HCEC 1CT (cell line): ENCODE measurements at places on chromosomes 2 and 18.
A peak's percentile ranks its signal among the peaks of the same experiment; 100 is the strongest.

DNA sequence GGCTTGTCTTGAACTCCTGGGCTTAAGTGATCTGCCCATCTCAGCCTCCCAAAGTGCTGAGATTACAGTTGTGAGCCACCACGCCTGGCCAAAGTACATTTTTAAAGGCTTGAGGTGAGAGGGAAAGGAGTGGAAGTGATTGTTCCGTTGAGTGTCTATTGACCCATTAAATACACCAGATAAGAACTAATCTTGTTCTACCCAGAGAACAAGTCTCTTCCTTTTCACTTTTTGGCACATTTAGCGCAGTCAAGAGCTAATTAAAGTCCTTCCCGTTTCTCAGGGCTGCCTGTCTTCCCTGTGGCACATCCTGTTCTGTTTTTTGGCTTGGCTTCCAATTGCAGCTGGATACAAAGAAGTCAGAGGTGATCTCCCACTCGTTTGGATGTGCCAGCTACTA lies 172.3 kb downstream of the ALPK2 start:
- DNase-seq, result no peak

GRCh38 chr2:28835781-28836180 lies 25.1 kb downstream of the SPDYA start:
- DNase-seq, result no peak

- no peak for DNase-seq
These were observed 47.4 kb upstream of the ITGB6 start for GRCh38 chr2:160247296-160248035.

DNA sequence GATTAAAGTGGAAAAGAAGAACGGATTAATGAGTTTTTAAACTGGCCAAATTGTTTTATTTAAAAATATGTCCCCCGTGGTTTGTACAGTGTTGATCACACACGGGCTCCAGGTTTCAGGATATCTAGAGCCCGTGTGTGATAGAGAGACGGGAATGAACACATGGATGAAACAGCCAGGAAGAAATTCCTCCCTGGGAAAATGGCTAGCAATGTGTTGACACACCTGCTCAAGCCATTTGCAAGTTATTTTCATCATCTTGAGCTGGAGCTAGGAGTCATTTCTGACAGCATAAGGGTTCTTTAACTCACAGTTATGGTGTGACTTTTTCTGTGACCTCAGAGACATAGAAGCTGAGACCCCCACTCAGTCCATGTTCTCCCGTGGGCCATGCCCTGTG lies 81.6 kb downstream of the LRRFIP1 start:
- DNase-seq, result no peak

GRCh38 chr18:42752916-42753315 lies 362.6 kb downstream of the RIT2 start:
- DNase-seq, result no peak

GRCh38 chr2:212811036-212811805 lies 272.6 kb upstream of the ERBB4 start:
- peak; percentile 25 for DNase-seq

DNA sequence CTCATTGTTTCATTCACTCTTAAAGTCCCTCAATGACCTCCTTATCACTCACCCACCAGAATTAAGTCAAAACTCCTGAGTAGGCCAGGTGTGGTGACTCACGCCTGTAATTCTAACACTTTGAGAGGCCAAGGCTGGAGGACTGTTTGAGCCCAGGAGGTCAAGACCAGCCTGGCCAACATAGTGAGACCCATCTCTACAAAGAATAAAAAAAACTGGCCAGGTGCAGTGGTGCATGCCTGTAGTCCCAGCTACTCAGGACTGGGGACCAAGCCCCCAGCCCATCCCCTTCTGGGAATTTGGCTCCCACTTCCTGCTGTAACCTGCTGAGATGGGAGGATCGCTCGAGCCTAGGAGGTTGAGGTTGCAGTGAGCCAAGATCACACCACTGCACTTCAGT lies 28.9 kb downstream of the TMEM247 start:
- no peak for DNase-seq

GRCh38 chr18:45328811-45329210 lies 286.5 kb upstream of the SLC14A2 start:
- DNase-seq, result no peak

DNA sequence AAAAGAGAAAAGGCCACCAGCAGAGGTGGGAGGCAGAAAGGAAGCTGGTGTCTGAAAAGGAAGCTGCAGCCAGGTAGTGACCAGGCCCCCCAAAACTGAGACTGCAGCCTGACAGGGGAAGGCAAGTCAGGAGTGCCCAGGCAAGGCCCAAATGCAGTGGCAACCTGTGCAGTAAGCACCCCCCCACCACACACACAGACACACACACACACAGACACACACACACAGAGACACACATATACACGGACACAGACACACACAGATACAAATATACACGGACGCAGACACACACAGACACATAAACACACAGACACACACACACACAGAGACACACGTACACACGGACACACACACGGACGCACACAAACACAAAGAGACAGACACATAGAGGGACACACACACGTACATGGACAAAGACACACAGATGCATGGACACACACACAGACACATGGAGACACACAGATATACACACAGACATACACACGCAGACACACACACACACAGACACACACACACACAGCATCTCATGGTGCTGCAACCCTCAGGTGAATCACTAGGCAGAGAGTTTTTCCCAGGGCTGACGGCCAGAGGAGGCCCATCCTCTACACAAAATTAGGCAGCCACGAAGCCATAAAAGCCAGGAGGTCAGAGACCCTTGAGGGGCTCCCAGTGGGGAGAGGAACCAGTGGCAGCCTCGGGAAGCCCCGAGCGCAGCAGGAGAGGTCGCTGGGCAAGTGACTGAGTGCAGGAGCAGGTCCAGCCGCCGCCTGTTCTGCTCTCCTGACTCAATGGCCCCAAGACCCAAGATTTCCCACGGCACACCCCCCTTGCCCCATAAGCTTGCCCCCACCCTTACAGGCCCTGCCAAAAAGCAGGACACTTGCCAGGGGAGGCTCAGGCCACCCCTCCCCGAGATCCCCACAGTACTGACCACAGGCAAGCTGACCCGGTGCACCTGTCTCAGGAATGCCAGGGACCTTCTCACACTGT lies 6.3 kb downstream of the SDC1 start:
- DNase-seq, result no peak

GRCh38 chr2:71004857-71005256 lies 10.2 kb upstream of the TEX261 start:
- no peak for DNase-seq

- no peak for DNase-seq
These were observed 766 bp downstream of the CCDC85A start for GRCh38 chr2:56184500-56185011.

DNA sequence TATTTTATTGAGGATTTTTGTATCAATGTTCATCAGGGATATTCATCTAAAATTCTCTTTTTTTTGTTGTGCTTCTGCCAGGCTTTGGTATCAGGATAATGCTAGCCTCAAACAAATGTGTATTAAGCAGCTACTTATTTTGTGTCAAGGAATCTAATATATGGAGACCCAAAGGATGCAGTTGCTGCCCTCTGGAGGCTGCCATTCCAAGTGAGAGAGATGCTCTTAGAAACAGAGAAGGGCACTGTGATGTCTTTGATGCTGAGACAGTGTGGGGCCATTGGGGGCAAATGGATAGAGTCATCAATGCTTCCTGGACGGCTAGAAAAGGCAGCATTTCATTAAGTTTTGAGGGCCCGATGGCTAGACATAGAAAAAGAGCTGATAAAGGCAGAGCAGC lies 292.6 kb downstream of the SETBP1 start:
- DNase-seq, result no peak

DNA sequence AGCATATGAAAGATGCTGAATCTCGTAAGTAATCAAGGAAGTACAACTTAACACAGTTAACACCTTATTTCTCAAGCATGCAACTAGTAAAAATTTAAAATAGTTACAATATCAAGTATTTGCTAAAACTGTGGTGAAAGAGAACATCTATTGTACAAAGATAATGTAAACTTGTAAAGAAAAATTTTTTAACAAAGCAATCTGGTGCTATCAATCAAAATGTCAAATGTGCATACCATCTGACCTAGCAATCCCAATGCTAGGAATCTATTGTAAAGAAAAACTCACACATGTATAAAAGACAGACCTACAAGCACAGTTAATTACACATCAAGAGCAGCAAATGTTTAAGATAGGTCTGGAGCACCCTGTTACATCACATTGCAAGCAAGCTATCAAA lies 90.1 kb downstream of the SLC66A3 start:
- DNase-seq, result no peak

DNA sequence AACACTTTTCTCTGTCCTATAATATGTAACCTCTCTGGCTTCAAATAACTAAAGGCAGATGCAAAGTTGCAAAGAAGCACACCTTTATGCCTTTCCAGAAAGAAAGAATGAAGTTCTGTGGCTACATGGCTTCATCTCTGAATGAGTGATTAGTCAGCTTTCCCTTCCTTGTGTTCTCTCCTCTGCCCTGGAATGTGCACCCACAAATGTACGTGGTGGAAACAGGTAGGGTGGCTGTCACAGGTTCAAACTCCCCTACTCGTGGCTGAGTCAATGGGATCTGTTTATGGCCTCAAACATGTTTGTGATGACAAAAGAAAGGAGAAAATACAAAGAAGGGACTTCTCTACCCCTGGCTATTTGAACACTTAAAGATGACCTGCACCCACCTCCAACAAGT lies 55.5 kb upstream of the ACVR2A start:
- DNase-seq, result no peak

DNA sequence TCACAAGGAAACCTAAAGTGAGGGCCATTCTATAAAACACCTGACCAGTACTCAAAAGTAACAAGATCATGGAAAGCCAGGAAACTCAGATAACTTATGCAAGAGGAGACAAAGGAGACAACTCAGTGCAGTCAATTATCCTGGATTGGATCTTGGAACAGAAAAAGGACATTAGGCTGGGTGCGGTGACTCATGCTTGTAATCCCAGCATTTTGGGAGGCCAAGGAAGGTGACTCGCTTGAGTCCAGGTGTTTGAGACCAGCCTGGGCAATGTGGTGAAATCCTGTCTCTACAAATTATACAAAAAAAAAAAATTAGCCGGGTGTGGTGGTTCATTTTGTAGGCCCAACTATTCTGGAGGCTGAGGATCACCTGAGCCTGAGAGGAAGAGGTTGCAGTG lies 424.5 kb upstream of the SPRED2 start:
- DNase-seq, result no peak

- no peak for DNase-seq
These were observed 2.4 kb downstream of the CYP26B1 start for GRCh38 chr2:72145289-72145657.

- DNase-seq, result no peak
These were observed 339.2 kb upstream of the HNRNPA3 start for GRCh38 chr2:176873403-176873802.

DNA sequence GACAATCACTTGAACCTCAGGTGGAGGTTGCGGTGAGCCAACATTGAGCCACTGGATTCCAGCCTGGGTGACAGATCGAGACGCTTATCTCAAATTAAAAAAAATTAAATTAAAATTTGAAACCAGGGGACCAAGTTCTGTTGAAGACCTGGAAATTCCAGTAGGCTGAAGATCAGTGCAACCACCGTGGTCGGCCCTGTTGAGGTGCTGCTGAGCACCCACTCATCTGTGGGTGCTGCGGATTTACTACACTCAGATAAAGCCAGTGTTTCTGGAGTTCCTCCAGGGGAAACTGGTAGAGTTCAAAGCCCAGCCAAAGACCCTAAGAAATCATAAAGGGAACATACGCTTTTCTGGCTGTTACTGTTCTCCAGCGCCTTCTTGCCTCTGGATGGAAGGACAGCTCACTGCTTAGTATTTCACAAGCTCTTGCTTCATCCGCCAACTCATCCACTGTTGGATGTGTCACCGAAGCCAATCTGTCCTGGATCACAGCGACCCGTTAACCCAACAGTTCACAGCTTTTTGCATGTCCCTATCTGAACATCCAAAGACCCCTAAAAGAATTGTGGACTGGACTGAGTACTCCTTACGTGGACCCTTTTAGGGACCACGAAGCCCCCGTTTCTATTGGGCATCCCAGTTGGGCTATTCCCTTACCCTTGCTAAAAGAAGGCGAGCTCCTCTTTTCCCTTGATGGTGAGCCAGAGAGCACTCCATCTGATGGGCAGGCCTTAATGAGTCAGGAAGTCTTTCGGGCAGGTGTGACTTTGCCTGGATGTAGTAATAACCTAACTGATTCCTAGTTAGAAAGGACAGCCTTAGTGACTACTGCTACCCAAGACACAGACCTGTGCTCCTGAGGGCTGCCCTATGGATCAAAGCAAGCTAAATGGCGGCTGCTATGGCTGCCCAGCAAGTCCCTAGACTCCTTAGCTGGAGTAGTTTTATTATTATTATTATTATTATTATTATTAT lies 6.0 kb upstream of the ALPP start:
- DNase-seq, result peak; percentile 68

- DNase-seq, result peak; percentile 36
These were observed 15.9 kb upstream of the CRIM1 start for GRCh38 chr2:36339607-36340218.

- no peak for DNase-seq
These were observed 108.2 kb downstream of the RHBDD1 start for GRCh38 chr2:226943862-226944620.

DNA sequence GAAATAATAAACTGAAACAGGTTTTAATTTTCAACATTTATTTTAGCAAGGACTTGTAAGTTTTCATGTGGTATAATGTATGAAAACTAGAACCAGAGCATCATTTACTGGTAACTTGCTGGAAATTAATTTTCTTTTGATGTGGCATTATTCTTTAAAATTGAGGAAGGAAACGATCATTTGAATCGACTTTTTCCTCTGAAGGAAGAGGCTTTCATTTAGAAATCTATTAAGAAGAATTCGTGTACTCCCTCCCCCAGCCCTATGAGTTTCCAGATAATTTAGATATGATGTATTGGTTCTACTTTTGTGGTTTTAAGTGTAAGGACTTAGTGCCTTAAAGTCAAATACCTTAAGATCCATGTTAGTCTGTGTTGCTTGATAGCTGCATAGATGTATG lies 2.5 kb downstream of the BABAM2 start:
- no peak for DNase-seq

DNA sequence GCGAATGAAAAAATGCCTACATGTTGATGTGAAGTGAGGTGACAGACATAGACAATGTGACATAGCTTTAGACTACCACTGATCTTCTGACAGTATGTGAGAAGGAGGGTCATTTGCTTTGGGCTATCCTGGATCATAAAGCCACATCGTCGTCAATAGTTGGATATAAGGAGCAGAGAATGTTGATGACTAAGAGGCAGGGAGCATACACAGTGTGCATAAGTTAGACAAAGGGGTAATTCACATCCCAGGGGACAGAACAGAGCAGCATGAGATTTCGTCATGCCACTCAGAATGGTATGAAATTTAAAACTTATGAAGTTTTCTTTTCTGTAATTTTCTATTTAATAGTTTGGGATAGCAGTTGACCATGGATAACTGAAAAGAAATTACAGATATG lies 403.2 kb downstream of the DSC3 start:
- DNase-seq, result no peak
